Stimulated activated CD4-positive, alpha-beta T cell treated with anti-CD3 and anti-CD28 coated beads, Interleukin-15, amount 100 ng/mL, for 1 hour (primary cell): ENCODE measurements at places on chromosomes 1 and 21.

GRCh38 chr1:240190881-240191401 lies 99.3 kb downstream of the FMN2 start:
- DNase-seq = no peak

DNA sequence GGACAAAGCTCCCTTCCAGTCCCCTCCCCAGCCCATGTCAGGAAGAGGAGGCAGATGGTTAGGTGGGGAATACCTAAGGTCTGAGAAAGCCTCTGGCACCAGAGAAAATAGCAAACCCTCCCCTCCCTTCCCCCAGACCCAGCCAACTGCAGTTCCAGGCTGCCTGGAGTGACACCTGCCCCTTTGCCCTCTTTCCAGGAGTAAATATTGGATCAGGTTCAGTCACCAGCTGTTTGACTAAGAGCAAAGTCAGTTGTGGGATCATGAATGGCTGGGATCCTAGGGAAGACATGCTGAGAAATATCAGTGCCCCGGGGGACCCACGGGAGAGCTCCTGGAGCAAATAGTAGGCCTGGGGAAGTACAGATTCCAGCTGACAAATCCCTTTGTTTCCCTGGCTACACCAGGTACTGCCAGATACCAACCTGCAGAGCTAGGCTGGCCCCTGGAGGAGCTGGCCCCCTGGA lies 12.2 kb upstream of the CDK18 start:
- no peak for DNase-seq

- no peak for DNase-seq
These were observed 10.9 kb downstream of the LSS start for GRCh38 chr21:46217511-46218196.

DNA sequence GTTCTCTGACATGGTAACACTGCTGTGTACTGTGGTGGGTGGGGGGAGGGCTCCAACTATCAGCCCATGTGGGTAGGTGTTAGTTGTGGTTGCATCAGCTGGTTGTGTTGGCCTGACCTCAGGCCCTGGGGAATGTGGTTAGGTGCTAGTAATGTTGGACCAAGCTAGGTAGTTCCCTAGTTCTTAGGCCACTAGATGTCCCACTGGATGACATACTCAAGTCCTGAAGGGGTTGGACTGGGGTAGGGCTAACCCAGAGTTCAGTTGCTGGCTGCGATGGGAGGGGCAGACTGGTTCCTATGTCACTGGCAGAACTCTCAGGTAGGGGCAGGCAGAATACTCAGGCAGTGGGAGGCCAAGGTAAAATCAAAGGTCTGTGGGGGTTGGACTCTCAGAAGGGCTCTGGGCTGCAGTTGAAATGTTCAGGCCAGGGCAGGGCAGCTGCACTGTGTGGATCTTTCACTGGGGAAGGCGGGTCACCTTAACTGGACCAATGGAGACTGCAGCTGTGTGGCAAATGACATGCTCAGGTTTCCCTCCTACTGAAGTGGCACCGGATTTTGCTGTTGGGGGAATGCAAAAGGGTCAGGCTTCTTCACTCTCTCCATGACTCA lies 870.7 kb downstream of the LRRIQ3 start:
- no peak for DNase-seq

- no peak for DNase-seq
These were observed 156.3 kb downstream of the VPS13D start for GRCh38 chr1:12386130-12386529.

GRCh38 chr1:224773646-224774045 lies 155.8 kb upstream of the DNAH14 start:
- DNase-seq = no peak

DNA sequence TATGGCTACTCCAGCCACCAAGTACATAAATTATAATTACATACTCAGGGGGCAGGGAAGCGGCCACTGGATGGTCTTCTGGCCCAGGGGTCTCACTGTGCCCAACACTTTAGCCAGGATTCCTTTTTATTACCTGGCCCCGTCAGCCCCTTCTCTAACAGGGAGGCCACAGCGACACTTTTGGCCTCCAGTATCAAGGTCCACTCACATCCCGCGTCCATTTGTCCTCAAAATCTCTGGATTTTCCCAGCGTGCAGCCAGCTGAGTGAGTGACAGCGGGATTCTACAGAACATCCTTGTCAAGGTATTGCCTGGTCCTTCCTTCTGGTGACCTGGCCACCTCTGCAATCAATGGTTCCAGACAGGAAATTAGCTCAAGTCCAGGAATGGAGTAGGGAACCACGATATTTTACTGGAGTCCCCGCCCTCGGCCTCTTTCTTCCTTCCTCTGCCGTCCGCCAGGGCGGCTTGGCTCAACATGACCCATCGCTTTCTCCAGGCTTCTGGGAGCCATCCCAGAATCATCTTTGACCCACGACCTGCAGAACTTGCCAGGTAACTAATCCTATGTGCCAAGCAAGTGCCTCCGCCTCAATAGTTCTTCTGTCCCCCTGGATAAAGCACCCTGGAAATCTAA lies 2.7 kb upstream of the COL6A2 start:
- DNase-seq = no peak

- no peak for DNase-seq
These were observed 563.5 kb downstream of the LTN1 start for GRCh38 chr21:28429161-28429560.
